IPS DF 19.7 (cell line): ENCODE measurements at places on chromosomes 1 and 21.

DNA sequence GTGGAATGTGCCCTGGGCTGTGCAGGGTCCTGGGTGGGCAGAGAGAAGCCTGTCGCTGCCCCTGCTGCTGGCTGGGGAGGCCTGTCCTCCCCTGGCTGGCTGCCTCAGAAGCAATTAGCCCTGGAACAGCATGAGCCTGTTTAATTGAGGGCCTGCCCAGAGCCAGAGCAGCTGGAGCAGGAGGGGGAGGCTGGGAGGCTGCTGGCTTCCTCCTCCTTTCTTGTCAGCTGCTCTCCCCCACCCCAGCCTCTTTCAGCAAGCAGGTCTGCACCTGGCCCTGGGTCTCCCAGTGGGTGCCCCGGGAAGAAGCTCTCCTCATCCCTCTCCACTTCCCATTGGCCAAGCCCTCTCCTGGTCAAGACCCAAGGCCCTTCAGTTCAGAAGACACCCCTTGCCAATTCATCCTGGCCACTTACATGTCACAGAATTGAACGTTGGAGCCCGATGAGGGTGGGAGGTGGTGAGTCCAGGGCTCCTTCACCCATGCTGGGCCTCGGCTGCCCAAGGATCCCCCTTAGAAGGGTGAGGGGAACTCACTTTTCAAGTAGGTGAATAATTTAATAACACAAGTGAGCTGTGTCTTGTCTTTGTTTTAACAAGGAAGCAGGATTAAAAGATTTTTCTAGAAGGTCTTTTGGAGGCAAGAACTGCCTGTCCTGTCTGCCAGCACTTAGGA, 13.2 kb downstream of the AMPD2 start:
- no peak for DNase-seq

DNA sequence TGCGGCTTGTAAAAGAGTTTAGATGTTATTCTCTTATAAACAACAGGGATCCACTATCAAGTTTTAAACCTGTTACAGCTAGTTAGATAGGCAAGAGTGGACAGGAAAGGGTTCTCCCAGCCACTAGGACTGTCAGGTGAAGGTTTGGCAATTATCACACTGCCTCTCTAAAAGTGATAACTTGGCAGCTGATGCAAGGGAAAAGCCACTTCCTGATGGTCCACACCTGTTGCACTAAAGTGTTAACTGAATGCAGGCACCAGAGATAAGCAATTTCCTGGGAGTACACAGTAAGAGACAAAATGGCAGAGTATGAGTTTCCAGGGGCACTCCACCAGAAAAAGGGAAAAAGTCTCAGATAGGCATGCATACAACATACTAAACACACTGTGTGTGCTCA, 99.4 kb downstream of the VAV3 start:
- DNase-seq: no peak

DNA sequence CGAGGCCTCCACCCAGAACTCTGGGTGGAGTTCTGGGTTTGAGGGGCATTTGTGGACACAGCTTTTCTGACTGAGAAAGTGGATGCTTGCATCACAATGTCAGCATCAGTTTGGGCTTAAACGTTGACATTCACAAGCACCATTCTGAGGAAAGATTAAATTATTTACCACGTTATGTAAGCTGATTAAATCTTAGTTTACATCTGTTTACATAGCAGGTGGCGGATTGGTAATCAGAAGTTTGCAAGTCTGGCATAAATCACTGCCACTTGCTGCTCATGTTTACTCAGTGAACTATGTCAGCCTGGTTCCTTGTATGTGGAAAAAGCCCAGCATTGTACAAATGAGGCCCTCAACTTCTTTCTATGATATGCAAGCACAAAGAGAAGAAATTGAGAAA, 310.1 kb downstream of the PAPPA2 start:
- no peak for DNase-seq

DNA sequence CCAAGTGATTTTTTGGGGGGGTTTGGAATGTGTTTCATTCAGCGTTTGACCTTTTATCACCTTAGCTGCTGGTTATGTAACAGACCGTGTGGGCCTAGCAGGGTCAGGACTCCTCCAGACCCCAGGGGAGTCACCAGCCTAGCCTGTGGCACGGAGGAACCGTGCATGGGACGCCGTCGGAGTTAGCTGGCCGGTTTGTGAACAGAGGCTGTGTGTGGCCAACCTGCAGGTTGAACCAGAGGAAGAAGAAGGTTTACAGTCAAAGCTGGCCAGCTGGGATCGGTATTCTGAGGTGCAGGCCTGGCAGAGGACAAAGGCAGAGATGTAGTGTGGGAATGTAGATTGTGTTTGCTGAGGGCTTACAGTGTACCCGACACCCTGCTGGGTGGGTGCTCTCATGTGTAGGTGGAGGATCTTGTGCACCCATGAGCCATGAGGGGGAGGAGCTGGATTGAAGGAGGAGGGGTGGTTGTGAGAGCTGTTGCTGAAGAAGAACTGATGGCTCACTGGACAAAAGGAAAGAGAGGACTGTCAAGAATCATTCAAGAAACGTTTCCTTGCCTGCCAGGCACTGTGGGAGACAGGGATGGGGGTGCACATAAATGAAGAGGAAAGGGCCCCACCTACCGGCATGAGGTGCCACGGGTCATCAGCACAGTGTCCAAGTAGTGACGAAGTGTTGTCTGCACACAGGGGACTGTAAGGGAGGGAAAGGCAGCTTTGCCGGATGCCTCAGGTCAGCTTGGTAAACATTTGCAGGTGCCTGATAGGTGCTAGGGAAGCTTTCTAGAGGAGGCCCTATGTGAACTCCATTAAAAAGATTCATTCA, 40.0 kb upstream of the PWP2 start:
- no peak for DNase-seq

DNA sequence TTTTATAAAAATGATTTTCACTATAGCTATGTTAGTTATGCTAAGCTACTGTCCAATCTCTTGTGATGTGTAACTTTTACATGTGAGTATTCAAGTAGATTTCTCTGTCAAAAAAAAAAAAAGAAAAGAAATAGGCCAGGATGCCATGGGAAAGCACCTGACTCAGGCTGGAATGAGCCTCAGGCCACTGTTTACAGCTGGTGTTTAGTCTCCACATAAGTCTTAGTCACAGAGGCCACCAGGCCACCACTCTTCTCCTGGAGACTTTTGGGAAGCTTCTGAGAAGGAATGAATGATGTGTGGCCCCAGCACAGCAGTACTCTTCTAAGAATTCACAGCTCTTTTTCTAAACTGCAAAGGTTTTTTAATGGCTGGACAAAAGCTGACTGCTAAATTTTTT, 48.9 kb downstream of the CHML start:
- DNase-seq: no peak

GRCh38 chr1:173202424-173203145, 4.5 kb downstream of the TNFSF4 start:
- no peak for DNase-seq

DNA sequence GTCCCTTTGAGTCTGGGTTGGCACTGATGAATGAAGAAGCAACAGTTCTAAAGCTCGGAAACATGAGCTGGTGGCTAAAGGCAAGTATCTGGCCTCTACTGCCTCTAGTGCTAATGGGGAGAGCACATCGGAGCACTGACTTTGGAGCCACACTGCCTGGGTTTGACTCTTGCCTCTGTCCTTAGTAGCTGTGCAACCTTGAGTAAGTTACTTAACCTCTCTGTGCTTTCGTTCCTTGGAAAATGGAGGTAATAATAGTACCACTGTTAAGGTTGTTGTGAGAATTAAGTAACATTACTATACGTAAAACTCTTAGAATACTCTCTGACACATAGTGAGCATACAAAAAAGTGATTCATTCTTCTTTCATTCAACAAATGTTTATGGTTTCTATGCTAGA, 211.2 kb downstream of the ATG4C start:
- no peak for DNase-seq

- DNase-seq: no peak
Measured at GRCh38 chr1:47978486-47978885, 18.7 kb downstream of the TRABD2B start.

- no peak for DNase-seq
Measured at GRCh38 chr1:35428360-35428759, 128.8 kb downstream of the KIAA0319L start.

DNA sequence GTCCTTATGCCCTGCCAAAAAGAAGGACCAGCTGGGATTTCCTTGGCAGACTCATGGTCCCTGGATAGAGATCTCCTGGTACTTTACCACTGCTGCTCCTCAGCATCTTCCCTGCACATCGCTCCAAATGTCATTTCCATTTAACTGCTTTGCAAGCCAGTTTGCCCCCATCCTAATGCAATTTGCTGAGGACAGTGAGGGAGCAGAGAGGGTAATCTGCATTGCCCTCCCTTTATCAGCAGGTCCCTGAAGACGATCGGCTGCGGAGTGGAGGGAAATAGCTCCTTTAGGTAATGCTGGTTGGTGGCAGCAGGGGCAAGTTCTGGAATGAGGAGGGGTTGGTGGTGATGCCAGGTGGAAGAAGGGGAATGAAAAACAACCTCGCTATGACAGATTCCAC, 2.7 kb downstream of the PLXNA2 start:
- DNase-seq: no peak
